RPMI8226 (cell line): ENCODE measurements at places on chromosomes 4 and X.

GRCh38 chrX:150777328-150777992 lies 84.3 kb downstream of the MTMR1 start:
- DNase-seq = no peak

- DNase-seq = peak; percentile 60
Measured at GRCh38 chrX:71629467-71629866, 11.2 kb upstream of the CXCR3 start.

DNA sequence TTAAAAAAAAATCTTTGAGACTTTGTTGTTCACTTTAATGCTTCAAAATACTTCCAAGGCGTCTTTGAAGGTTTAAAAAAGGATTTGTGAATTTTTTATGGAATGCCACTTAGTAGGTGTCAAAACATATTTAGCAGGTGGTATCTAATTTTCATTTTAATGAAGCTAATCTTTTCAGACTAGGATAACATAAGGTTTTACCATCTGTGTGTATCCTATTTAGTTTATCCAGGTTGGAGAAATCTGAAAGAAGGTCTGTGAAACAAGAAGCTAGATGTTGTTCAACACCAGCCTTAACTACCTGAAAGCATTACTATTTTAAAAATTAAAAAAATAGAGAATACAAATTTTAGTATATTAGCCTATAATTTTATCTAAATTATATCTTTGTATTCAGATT lies 193.4 kb downstream of the GRID2 start:
- no peak for DNase-seq

DNA sequence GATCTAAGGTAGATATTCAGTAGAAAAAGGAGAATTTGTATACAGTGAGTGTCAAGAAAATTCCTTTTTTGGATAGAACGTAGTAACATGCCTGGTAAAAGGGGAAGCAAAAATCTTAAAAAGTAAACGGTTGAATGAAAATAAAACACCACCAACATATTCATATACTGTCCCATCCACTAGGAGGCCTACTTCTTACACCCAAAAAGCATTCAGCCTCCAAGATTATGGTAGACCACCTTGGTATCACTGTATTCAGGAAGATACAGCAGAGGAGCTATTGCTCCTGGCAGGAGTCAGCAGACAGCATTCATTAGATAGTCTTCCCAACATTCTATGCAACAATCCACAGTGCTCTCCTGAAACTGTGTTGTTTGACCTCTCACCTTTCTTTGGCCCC lies 274.6 kb upstream of the MAGEB2 start:
- DNase-seq = no peak

DNA sequence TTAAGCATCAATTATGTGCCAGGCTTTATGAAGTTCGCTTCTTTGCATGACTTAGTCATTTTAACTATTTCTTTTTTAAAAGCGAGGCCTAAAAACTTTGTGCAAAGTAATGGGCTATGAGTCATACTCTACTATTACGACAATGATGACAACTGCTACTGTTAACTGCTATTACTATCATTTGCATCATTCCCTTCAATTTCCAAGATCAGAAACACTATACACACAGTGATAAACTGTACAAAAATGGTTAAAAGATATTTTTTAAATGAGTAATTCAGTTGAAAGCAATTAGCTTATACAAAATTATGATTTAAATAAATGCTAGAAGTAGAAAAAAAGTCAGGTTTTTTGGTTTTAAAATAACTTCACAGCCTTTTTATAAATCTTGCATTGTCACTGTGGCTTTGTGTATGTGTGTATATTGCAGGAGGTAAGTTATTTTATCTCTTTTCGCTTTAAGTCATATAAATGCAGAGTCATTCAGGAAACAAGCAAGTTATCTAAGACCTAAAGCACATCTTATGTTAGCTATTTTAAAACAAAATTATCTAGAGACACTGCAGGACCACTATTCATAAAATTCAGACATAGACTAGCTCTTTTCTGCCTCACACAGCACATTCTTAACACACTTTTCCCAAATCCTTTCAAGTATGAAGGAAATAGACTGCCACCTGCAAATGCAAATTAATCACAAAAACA lies 18.5 kb upstream of the CXCL3 start:
- no peak for DNase-seq

DNA sequence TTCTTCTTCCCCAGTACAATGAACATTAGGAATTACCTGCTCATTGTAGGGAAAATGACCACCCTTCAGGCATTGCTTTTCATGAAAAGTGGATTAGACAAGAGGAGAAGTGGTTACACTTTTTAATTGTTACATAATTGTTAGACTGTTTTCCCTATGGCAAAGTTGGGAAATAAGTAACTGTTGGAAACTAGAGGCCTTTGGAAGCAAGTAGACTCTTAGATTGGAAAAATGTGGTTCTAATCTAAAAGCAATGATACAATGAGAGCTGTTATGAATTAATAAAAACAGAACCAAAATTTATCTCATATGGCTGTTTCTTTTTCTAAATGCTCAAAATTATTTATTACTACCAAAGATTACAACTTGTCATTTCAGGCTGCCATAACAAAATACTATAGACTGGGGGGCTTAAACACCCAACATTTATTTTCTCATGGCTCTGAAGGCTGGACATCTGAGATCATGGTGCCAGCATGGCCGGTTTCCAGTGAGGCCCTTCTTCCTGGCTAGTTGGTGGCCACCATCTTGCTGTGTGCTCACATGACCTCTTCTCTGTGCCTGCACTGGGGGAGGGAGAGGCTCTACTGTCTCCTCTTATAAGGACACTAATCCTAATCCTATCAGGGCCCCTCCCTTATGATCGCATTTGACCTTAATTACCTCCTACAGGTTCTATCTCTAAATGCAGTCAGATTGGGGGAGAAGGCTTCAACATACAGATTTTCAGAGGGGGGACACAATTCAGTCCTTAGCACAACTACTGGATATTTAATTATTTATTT lies 12.5 kb downstream of the CC2D2A start:
- no peak for DNase-seq

- DNase-seq = no peak
Measured at GRCh38 chrX:48806081-48806480, 4.2 kb downstream of the HDAC6 start.

DNA sequence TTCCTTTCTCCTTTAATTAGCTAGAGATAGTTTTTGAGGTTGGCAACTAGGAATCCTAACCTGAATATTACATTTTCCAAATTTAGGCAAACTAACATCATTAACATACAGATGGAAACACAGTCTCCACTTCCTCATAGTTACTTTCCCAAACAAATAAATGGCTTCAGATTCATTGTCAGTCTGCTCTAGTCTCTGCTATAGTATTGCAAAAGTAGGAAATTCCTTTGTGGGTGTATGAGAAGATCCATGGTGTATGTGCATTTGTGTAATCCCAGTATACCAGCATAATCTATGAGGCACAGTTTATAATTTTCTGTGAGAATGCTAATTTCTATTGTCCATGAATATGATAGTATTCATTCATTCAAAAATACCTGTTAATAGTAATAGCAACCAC lies 3.0 kb upstream of the NDP start:
- DNase-seq = no peak

- no peak for DNase-seq
Measured at GRCh38 chrX:109600237-109600651, 24.7 kb downstream of the KCNE5 start.

DNA sequence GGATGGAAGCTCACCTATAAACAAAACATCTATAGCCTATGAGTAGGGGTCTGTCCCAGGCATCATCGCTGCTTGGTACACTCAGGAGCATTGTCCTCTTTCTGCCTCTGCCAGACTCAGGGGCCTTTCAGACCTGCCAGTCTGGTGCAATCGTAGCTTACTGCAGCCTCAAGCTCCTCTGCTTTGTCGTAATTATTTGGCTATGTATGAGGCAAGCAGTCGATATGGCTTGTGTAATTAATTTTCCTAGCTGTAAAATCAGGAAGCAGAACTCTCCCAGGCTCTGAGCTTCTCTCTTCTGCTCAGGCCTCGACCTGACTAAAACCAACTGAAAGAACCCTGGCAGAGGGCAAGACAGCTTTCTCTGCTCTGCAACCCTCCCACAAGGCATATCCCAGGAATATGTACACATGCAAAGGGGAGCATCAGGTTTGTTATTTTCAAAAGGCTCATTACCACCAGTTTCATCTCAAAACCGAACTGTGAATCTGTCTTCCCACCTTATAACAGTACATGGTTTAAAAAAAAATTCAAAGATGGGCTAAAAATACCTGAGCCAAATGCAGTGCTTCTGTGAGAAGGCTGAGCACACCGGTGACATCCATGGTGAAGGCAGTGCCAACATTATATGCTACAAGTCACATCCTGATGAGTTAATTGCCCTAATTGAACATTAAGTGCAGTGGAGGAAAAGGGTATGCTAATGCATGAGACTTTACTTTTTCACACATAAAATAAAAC lies 309.2 kb upstream of the EMCN start:
- no peak for DNase-seq

DNA sequence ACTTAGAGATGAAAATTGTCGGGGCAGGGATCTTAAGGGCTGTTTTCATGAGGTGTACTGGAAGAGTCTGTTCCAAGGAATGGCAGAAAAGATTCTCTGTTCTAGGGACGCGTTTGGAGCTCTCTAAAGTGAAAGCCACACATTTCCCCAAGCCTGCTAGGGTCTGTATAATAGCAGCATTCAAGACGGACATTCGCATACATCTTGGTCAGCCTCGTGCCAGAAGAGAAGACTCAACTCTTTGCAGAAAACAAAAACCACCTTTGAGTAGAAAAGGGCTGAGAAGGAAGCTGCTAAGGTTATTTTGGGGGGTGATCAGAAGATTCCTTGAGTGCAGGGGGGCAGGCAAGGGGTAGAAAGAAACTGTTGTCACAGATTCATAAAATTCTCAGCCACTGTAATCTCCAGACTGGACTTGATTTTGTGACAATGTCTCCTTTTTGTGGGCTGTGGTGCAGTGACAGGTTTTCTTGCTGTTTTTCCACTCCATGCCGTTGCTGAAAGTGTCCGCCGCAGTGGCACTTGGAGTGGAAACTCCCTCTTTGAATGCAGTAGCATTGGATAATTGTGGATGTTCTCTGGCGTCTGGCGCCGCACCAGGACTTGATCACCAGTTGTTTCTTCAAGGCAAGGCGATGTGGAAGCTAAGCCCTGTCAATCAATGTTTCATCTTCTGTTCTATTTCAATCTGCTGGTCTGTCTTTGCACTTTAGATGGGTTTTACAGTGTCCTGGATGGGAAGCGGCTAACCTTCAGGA lies 2.9 kb downstream of the GYG2 start:
- no peak for DNase-seq

- no peak for DNase-seq
Measured at GRCh38 chr4:41022116-41022515, 192.2 kb downstream of the APBB2 start.

DNA sequence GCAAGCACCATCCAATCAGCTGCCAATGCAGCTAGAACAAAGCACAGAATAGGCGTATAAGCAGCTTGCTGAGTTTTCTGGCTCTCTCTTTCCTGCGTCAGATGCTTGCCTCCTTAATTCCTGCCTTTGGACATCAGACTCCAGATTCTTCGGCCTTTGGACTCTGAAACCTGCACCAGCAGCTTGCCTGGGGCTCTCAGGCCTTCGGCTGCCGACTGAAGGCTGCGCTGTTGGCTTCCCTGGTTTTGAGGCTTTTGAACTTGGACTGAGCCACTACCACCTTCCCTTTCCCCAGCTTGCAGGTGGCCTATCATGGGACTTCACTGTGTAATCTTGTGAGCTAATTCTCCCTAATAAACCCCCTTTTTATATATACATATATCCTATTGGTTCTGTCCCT lies 6.1 kb downstream of the TMEM192 start:
- DNase-seq = no peak

GRCh38 chrX:109448282-109448938 lies 33.5 kb downstream of the GUCY2F start:
- no peak for DNase-seq

GRCh38 chr4:7419961-7420660 lies 14.6 kb downstream of the PSAPL1 start:
- DNase-seq = no peak

GRCh38 chrX:10983526-10983925 lies 127.6 kb upstream of the HCCS start:
- DNase-seq = no peak

DNA sequence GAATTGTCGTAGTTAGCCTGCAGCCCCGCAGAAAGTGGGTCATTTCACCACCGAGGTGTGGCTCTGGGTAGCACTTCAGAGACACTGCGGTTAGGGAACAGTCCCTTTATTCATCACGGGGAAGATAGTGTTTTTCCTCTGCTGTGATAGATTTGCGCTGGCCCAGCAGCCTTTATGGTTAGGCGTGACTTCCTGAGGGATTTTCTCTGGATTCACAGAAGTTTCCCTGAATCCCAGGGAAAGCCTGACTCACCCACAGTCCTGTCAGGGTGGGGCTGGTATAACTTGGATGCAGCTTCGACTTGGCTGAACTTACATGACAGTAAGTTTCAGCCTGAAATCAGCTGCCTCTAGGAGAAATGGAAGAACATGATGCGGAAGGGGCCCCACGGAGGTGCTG lies 196.3 kb upstream of the HHIP start:
- no peak for DNase-seq

DNA sequence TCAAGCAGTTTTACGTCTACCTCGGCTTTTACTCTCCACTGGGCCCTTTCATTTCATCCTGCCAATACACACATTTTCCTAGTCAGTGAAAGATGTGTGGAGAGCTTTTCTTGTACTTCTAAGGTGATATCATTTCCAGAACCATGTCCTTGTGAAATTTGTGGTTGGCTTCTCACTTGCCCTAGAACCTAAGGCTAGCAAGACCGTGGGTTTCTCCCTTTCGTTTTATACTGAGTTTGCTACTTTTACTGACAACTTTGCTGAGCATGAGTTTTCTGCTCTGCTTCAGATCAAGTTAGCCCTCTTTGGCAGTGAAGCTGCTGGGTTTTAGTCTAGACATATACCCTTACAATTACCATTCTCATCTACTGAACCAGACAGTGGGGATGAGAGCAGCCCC lies 95.7 kb upstream of the FRMPD4 start:
- DNase-seq = no peak

- peak; percentile 54 for DNase-seq
Measured at GRCh38 chrX:23694606-23695005, 27.3 kb downstream of the PRDX4 start.

DNA sequence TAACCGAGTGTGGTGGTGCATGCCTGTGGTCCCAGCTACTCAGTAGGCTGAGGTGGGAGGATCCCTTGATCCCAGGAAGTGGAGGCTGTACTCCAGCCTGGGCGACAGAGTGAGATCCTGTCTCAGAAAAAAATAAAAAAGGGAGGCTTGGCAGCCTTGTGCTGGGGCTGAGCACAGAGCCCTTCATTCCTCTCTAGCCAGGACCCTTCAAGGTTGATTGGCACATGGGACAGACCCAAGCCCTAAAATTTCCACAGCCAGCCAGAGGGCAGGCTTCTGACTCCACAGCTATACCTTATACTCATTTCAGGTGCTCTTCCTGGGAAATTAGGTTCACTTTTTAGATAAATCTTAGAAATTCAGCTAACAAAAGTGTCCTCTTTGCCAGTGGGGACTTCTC lies 553.0 kb upstream of the CPEB2 start:
- DNase-seq = no peak

- no peak for DNase-seq
Measured at GRCh38 chr4:99117876-99118693, 26.0 kb downstream of the ADH4 start.
